ENCODE measurements at places on chromosomes 12 and 14.

- DNase-seq: no peak
Measured at GRCh38 chr14:20606190-20606901, 15.2 kb upstream of the RNASE12 start.

GRCh38 chr12:103771466-103771865, 69.6 kb downstream of the NT5DC3 start:
- no peak for DNase-seq

GRCh38 chr12:67437011-67437410, 167.9 kb downstream of the CAND1 start:
- no peak for DNase-seq

- no peak for DNase-seq
Measured at GRCh38 chr14:49306152-49306751, 279.9 kb downstream of the RPS29 start.

- no peak for DNase-seq
Measured at GRCh38 chr14:80523518-80524117, 312.3 kb upstream of the DIO2 start.

- no peak for DNase-seq
Measured at GRCh38 chr14:54775486-54776140, 127.0 kb downstream of the GCH1 start.

DNA sequence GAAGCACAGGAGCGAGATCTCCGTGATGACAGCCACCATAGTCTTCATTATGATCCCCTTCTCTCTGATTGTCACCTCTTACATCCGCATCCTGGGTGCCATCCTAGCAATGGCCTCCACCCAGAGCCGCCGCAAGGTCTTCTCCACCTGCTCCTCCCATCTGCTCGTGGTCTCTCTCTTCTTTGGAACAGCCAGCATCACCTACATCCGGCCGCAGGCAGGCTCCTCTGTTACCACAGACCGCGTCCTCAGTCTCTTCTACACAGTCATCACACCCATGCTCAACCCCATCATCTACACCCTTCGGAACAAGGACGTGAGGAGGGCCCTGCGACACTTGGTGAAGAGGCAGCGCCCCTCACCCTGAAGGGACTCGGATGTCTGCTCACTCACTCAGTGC, 775 bp downstream of the OR10P1 start:
- no peak for DNase-seq

- no peak for DNase-seq
Measured at GRCh38 chr14:64221391-64222003, 72.7 kb downstream of the ESR2 start.

GRCh38 chr14:50085570-50086320, 30.6 kb downstream of the VCPKMT start:
- no peak for DNase-seq

GRCh38 chr14:73253721-73254120, 16.4 kb downstream of the PAPLN start:
- no peak for DNase-seq

- no peak for DNase-seq
Measured at GRCh38 chr12:65443038-65443437, 164.6 kb downstream of the MSRB3 start.

- no peak for DNase-seq
Measured at GRCh38 chr14:68630611-68631393, 162.1 kb downstream of the ZFP36L1 start.

DNA sequence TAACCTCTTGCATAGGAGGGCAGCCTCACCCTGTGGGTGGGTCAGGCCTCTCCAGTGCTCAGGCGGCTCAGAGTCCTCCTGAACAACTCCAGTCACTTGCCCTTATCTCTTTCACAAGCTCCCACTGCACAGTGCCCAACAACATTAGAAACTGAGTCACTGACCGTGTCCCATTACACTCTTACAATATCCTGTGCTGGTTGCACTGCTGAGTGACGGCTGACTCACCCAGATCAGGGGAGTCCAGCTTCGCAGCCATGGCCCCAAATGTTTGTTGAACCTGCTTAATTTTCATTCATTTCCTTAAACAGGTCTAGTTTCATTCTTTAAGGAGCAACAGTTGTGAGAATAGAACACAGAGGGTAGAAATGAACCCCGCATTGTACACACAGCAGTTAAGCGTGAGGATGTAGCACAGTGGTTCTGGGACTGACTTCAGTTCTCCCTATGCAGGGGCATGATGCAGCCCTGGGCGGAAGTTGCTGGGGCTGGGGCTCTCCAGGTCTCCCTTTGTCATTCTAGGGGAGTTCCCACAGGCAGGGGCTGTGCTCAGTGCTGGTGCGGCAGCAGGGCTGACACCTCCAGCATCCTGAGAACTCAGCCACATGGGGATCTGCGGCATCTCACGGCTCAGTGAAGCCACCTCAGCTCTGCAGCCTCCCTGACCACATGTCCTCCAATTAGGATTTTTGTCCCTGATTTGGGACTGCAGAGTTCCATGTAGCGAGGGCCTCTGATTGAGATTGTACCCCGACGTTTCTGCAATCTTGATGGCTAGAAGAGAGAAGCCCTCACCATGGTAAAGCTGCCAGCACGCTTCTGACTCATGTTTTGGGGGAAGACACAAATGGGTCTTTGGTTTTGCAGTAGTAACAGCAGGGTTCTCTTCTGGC, 16.1 kb downstream of the GPR68 start:
- no peak for DNase-seq

DNA sequence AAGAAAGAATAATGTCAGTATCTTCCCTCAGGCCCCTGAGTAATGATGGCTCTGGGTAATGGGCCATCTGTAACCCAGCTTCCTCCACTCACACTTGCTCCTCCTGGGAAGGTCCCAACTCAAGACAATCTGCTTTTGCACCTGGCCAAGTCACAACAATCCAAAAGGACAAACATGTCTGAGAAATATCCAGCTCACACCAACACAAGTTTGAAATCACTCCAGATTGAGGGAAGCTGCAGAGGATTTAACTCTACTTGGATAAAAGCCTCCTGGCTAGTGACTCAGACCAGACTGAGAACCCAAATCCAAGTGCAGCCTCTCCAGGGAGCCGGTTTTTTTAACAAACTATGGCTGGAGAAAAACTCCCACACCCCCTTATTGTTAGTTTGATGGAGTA, 34.2 kb downstream of the RTRAF start:
- no peak for DNase-seq

DNA sequence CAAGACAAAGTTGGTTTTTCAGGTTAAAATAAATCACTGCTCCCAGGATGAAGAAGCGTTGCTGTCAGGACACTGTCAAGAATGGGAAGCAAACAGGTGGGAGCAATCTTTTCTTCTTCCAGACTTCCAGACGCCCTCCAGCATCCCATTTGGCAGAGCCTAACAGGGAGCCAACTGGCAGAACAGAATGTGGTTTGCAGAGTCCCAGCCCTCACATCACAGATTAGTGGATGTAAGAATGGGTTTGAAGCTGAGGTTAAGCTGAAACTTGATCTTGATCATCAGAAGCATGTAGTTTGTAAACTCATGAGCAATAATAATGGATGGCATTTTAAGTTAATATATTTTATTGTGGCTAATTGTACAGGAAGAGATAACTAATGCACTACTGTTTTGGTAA, 636.4 kb downstream of the SLC6A15 start:
- DNase-seq: no peak

GRCh38 chr12:79023261-79023660, 158.7 kb downstream of the SYT1 start:
- no peak for DNase-seq

GRCh38 chr12:126418400-126418799, 1353.2 kb downstream of the AACS start:
- no peak for DNase-seq

DNA sequence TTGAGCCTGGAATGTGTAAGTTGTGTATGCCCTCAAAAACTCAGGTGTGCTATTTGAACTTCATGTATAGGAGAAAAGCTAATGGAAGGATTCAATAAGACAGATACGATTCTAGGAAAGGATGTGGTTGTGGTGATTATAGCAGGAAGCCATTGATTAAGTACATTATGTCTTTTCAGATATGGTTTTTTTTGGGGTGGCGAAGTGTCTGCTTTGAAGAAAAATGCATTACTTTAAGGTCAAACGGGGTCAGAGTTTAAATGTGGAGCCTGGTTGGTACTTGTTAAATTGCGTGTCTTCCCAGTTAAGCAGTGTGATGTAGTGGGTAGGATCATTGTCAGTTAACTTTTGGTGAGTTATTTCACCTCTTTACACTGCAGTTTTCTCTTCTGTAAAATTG, 13.0 kb upstream of the NUP107 start:
- DNase-seq: no peak

DNA sequence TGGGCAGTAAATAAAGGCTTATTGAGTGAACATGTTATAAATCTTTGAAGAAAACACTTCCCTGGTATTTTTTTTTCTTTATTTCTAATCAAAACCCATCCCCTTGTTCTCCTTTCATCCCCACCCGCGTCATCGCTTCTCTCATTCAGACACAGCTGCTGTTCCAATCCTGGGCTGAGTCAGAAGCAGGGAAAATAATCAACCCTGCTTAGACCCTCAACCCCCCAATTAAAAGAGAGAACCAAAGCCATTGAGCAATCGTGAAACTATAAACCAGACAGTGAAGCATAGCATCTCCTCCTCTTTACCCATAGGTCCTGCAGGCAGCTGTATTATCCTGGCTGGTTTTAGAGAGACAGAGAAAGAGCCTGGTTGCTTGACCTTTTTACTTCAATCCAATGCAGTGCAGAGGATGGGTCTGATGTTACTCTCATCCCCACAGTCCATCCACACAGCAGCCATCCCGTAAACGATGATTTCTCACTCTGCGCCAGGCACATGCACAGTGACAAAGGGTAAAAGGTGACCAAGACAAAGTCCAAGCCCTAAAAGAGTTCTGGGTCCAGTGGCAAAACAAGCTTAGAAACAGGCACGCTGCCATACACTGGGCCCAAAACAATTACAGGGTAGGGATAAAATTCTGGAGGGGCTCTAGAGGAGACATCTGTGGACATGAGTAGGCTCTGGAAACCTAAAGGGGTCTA, 238.3 kb downstream of the GALC start:
- no peak for DNase-seq

DNA sequence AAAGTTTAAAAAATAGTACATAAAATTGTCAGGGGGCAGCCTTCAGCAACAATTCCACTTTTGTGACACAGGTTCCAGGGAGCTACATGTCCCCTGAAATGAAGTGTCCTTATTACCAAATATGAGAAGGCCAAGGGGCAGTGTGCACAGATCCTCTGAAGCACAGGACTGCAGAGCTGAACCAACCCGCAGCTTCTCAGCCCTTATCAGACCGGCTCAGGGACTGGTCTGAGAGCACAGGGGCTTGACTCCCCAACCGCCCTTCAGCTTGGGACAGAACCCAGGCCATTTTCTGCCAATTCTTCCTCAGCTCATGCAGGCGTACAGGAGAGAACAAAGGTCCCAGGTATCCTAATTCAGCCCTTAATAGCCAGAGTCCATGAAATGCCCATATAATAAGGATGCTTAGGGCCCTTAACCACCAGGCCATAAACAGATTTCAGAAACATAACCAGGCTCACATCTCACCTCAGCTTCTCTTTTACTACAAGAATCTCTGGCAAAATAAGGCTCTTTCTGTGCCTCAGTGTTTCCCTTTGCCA, 221.3 kb downstream of the ANO2 start:
- DNase-seq: no peak

- DNase-seq: no peak
Measured at GRCh38 chr12:63922474-63922873, 78.0 kb downstream of the SRGAP1 start.

DNA sequence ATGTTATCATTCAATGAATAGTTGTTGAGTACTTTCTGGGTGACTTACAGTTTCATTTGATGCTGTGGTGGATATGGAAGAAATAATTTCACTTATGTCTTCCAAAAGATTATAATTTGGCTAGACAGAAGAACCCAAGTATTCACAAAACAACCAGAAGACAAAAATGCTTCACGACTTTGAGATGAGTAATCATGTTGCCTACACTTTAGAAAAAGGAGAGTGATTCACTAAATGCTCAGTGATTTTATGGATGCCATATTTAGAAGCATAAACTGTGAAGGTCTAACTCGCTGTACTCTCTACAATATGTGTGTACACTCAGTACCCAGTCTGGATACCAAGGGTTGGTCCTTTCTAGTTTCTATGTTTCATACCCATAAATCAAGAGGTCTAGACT, 101.3 kb upstream of the E2F7 start:
- DNase-seq: no peak

DNA sequence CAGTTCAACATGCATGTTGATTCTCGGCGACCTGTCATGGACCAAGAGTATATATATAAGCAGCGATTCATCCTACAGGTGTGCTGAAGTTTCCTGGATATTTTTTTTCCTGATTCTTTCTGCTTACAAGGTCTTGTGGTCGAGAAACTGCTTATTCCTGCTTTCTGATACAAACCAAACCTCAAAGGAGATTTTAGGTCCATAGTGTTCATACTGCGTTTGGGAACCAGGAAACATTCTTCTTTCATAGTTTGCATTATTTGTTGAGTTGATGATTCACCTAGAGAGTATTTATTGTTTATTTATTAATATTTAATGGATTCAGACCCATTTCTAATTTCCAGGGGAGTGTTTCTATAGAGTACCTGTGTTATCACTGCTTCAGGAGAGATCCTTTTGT, 70.7 kb upstream of the ASPG start:
- no peak for DNase-seq

DNA sequence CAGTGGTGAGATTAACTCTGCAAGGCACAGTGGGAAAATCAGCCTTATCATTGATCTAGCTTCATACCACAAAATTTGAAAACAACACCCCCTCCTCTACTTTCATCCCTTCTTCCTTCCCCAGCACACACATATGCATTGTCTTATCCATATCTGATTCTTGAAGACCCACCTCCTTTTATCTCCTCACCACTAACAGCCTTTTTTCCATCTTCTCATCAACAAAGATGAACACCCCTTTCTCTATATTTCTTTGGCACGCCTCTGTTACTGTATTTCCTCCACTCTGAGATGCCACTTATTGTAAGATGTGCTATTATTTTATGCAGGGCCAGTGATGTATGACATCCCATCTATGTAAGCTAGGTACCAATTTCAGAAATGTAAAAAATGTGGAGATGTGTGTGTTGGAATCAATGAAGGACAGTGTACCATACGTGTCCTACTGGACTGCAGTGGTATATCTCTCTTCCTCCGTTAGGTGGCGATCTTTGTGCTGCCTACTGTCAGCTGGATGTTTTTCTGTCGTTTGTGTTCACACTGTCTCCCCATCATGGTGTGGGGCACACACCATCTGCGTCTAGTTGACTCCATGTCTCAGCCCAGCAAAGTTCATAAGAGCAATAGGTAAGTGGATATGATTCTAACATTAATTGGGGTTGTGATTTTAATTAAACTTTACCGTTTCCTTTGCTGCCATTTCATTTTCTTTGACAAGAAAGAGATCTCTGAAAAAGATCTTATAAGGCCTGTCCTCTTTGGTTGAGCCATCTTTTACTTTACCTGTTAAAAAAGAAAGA, 24.0 kb downstream of the CCDC38 start:
- no peak for DNase-seq

Data from breast epithelium (tissue), 4 donors.